Airway epithelial cell (primary cell): ENCODE measurements at places on chromosomes 1 and 21. TPM values are rescaled to one million over a fixed set of nuclear protein-coding genes. Genes with fewer than 3 reads are reported as not detected.

FALEC gene
- total RNA-seq: 0.63 TPM in 1 of 2 replicates, not detected in the other

CELA2B gene
- not detected in 2 replicates for total RNA-seq

HIPK1 gene
- total RNA-seq: 11.6 and 21.6 TPM in 2 replicates

EXTL1 gene
- not detected in 2 replicates for total RNA-seq
